Neural progenitor cell (in vitro differentiated cells): ENCODE measurements at places on chromosomes 5 and 9. TPM values are rescaled to one million over a fixed set of nuclear protein-coding genes. Genes with fewer than 3 reads are reported as not detected.

Gene AMBP
- total RNA-seq: 0.56 TPM in 1 of 2 replicates, not detected in the other

Gene GRM6
- total RNA-seq: not detected in 2 replicates

Gene PCDHA3
- 2.8 and 4.0 TPM in 2 replicates for total RNA-seq

Gene THOC3
- total RNA-seq: 148 and 154 TPM in 2 replicates

Gene ZDHHC11
- total RNA-seq: 0.92 and 9.5 TPM in 2 replicates

Gene ARID3C
- total RNA-seq: 4.7 and 5.3 TPM in 2 replicates

Gene IFNA13
- total RNA-seq: not detected in 2 replicates

Gene COL15A1
- 0.71 and 3.2 TPM in 2 replicates for total RNA-seq

Gene NR2F1-AS1
- 8.3 and 9.3 TPM in 2 replicates for total RNA-seq

Gene RETREG1
- 0.99 and 3.0 TPM in 2 replicates for total RNA-seq

Gene ACSL6
- not detected in 2 replicates for total RNA-seq

Gene SLC46A2
- not detected in 2 replicates for total RNA-seq

Gene HRCT1
- not detected in 2 replicates for total RNA-seq

Gene RRAGA
- 35.9 and 45.1 TPM in 2 replicates for total RNA-seq

Gene MAP1B
- 84.4 and 247 TPM in 2 replicates for total RNA-seq

Gene TMC1
- total RNA-seq: not detected in 2 replicates

Gene C9
- not detected in 2 replicates for total RNA-seq

Gene GPR107
- 33.2 and 33.8 TPM in 2 replicates for total RNA-seq

Gene LVRN
- 0.41 and 0.53 TPM in 2 replicates for total RNA-seq

Gene GMCL2
- total RNA-seq: not detected in 2 replicates

Gene SLC34A3
- not detected in 2 replicates for total RNA-seq

Gene PRELID2
- total RNA-seq: 25.9 and 30.3 TPM in 2 replicates

Gene ADAMTSL1
- total RNA-seq: 0.73 and 2.7 TPM in 2 replicates

Gene PLAC8L1
- total RNA-seq: 0.51 TPM in 1 of 2 replicates, not detected in the other

Gene DMRTA1
- 14.0 and 21.3 TPM in 2 replicates for total RNA-seq

Gene SH2D3C
- total RNA-seq: 1.8 and 1.9 TPM in 2 replicates

Gene SPATA31E1
- total RNA-seq: not detected in 2 replicates

Gene MLANA
- not detected in 2 replicates for total RNA-seq

Gene TOR1A
- 39.6 and 42.4 TPM in 2 replicates for total RNA-seq
